Hippocampal formation (tissue), 2 donors: ENCODE measurements at places on chromosomes 11 and 22.

DNA sequence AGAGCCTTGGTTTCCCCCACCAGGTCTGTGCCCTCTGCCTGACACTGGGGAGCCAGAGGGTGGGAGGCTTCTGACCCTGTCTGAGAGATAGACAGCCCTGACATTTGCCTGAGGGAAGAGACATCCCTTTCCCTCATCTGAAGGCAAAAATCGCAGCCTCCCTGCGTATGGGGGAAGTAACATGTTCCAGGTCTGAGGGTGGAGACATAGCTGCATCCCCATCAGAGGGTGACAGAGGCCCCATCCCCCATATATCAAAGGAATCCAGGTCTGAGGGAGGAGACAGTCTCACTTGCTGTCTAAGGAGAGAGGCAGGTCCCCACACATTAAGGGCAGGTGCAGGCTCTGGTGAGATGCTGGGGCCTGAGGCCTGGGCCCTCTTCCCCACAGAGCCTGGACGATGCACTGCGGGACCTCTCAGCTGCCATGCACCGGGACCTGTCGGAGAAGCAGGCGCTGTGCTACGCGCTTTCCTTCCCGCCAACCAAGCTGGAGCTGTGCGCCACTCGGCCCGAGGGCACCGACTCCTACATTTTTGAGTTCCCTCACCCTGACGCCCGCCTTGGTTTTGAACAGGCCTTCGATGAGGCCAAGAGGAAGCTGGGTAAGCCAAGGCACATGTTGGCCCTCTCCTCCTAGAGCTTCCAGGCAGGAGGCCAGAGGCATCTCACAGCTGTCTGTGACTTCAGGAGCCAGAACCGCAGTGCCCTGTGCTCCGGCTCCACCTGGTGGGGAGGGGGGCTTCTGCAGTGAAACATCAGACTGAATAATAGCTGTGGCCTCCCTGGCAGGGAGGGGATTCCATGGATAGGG lies 16.1 kb upstream of the RELT start:
- no peak for DNase-seq

DNA sequence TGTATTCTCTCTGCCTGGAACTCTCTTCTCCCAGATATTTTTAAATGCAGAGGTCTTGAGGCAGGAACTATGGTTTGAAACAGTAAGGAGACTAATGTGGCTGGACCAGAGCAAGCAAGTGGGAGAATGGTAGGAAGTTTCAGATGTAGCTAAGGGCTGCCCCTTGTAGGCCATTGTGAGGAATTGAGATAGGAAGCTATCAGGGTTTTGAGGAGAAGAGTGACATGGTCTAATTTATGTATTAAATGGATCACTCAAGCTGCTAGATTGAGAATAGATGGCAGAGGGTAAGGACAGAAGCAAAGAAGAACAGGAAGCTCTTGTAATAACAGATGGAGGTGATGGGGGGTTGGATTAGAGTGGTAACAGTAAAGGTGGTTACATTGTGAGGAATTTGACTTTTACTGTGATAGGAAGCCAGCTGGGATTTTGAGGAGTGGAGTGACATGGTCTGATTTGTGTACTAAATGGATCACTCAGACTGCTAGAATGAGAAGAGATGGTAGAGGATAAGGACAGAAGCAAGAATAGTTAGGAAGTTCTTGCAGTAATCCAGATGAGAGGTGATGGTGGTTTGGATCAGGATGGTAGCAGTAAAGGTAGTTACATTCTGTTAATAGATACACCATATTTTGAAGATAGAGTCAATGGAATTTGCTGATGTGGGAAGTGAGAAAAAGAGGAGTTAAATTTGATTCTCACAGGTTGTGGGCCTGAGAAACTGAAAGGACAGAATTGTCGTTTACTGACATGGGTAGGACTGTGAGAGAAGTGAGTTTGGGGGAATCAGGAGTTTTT lies 63.0 kb downstream of the HIPK3 start:
- DNase-seq = no peak

GRCh38 chr11:2741377-2742131 lies 41.8 kb upstream of the KCNQ1OT1 start:
- no peak for DNase-seq

GRCh38 chr11:116459185-116460045 lies 313.4 kb downstream of the BUD13 start:
- no peak for DNase-seq

DNA sequence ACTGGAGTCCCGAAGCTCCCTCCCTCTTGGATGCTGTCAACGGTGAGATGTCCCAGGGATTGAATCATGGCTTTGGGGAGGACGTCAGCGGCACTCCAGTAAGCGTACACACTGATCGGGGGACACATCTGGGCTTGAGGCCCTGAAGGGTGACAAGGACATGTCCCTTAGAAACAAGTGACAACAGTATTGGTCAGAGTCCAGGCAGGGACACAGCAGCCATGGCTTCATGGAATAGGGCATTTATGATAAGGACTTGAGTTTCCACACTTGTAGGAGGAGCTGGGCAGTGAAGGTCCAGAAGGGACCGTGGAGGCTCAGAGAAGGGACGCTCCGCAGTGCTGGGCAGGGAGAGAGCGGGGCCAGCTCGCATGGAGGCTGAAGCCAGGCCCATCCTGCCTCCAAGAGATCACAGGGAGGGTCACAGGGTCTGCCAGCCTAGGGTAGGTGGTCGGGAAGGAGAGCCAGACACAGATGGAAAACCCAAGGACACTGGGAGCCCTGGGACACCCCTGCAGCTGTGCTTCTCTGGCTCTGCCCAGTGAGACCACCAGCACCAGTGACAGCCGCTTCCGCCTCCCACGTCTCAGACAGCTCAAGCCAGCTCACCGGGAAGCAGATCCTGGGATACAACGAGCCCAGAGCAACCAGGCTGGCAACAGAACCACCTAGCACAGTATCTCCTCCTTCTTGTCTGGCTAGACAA lies 22.9 kb upstream of the RFPL3 start:
- no peak for DNase-seq

- DNase-seq = no peak
Observed at GRCh38 chr11:61119571-61119970, 17.3 kb downstream of the CD5 start.

DNA sequence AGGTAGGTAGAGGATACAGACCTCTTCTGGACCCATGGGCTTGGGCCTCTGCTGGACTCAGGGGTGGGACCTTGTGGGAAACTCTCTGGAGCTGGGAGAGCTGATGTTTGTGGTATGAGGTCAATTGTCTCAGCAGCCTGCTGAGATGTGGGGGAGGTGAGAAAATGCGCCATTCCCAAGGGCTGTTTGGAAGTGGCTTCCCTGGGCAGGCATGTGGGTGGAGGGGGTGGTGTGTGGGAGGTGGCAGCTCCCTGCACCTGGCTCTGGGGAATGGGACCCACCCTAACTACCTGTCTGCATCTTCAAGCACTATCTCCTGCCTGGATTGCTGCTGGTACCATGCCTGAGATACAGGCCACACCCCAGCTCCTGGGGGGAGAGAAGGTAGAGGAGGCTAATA lies 97.4 kb upstream of the THY1 start:
- DNase-seq = no peak

- DNase-seq = no peak
Observed at GRCh38 chr22:40190501-40190900, 12.8 kb downstream of the TNRC6B start.

DNA sequence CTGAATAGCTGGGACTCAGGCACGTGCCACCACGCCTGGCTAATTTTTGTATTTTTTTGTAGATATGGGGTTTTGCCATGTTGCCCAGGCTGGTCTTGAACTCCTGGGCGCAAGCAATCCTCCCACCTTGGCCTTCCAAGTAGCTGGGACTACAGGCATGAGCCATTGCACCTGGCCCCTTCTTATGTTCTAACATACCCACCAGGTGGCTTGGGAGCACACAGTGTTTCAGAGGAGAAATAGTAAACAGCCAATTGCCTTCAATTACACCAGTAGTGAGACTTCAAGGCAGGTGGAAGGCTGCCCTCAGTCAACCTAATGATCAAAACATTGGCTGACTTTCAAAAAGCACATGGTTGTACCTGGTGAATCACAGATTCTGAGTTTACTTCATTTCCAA lies 167.2 kb downstream of the SWAP70 start:
- no peak for DNase-seq
